ENCODE measurements at places on chromosomes 7 and 10. TPM values are rescaled to one million over a fixed set of nuclear protein-coding genes. Genes with fewer than 3 reads are reported as not detected.

DNA sequence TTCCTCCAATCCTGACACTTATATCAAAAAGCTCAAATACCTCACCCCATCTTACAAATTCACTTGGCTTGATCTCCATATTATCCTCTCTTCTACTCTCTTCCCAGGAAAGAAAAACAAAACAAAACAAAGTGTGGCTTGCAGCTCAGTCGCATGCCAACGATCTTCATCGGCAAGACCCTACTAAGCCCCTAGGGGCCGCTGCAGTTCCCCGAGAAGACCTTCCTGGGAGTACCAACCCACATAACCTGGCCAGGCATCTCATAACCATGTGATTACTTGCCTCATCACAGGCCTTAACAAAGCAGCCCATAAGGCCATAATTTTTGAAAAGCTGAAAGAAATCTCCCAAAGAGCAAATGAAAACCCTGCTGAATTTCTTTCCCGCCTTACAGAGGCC lies 103.7 kb downstream of the ZNF92 start:
- no peak for DNase-seq

DNA sequence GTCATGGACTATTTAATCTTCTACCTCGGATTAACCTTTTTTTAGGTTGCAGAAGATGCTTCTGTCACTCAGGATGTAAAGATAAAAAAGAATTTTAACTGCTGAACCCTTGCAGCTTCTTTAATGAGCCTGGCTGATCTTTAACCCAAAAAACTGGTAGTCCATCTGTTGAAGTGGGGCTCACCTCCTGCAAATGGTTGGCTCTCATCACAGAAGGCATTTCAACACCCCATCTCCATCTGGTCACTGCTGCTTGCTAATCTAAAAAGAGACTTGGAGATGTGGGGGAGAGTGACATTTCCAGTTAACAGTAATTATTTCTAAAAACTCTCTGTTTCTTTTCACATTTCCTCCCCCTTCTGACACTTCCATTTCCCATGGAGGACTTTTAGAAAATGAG lies 208.6 kb downstream of the LHFPL3 start:
- no peak for DNase-seq

FKBP6 gene
- total RNA-seq: not detected

DNA sequence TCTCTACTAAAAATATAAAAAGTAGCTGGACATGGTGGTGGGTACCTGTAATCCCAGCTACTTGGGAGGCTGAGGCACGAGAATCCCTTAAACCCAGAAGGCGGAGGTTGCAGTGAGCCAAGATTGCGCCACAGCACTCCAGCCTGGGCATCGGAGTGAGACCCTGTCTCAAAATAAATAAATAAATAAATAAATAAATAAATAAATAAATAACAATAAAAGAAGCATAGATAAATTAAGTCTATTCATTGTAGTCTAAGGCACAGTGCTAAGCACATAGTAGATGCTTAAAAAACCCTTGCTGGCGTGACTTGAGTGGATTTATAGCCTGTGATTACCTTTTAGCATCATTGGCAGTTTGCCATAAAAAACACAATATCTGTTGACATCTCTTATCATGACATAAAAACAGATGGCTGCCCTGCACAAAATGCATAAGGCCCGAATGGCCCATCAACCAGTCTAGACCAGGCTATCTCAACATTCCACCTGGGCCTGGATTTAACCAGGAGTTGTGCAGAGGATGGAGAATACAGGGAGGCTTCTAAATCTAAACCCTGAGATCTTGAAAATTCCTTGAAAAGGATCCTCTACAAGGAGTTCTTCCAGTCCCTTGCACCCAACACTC lies 94.9 kb downstream of the PRLHR start:
- DNase-seq: no peak

SORBS1 gene
- total RNA-seq: 33.7 TPM

DNA sequence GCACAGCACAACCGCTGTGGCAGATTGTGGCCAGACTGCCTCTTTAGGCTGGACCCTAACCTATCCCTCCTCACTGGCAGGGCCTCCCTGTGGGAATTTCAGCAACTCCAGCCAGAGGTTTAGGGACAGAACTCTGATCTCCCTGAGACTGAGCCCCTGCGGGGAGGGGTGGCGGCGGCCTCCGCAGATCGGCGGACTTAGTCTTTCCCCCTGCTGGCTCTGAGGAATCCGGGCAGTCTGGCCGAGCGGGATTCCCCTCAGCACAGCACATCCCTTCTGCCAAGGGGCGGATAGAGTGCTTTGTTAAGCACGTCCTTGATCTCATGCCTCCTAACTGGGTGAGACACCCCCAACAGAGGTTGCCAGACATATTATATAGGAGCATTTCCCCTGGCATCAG lies 224.2 kb upstream of the NPY start:
- DNase-seq: no peak

DNA sequence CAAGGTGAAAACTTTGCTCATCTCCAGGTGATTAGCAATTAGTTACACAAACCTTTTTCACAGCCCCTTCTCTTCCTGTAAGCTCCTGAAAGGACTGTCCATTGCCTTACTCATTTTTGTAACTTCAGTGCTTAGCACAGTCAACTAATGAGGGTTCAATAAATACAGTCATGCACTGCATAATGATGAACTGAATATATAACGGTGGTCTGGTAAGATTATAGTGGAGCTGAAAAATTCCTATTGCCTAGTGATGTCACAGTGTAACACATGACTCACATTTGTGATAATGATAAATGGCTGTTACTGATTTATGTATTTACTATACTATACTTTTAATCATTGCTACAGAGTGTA lies 12.9 kb upstream of the FAM133B start:
- DNase-seq: no peak

DNA sequence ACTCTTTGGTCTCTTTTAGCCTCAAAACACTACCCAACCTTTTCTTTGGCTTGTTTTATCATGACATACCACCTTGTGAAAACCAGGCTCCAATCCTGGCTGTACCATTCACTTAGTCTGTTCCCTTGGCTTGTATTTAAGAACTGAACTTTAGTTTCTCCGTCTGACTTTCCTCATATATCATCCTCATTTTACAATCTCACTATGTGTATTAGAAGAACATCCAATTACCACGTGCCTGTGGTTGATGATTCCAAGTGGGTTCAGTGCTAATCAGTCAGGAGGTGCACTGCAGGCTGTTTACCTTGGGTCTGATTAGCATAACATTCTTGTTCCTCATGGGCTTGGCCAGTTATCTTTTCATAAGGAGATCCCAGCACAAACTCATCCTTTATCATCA lies 144.8 kb upstream of the KLF14 start:
- no peak for DNase-seq

TRIL gene
- total RNA-seq: 21.8 TPM

- DNase-seq: no peak
Measured at GRCh38 chr7:12943781-12944180, 256.3 kb downstream of the ARL4A start.

- no peak for DNase-seq
Measured at GRCh38 chr10:7471720-7472367, 61.0 kb upstream of the SFMBT2 start.

GRCh38 chr7:123573896-123574467 lies 16.4 kb upstream of the NDUFA5 start:
- DNase-seq: no peak

CLDN4 gene
- 75.4 TPM for total RNA-seq

EGR2 gene
- 14.9 TPM for total RNA-seq

- peak; percentile 22 for DNase-seq
Measured at GRCh38 chr7:137879357-137880158, 32.8 kb upstream of the DGKI start.

EN2 gene
- under 0.01 TPM for total RNA-seq

DNA sequence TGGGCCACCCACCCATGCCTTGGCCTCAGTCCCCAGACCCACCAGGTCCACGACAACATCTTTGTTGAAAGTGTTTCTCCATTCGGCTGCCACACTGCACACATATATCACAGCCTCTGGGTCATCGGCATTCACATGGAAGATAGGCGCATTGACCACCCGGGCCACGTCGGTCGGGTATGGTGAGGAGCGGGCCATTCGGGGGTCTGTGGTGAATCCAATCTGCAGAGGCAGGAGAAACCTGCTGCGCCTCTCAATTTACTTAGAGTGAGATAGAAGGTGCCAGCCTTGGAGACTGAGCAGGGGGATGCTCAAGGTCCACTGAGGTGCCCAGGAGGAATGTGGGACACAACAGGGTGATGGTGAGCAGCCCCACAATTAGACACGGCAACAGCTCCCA lies 16.4 kb downstream of the OGDHL start:
- DNase-seq: no peak

PTEN gene
- 194 TPM for total RNA-seq

- DNase-seq: no peak
Measured at GRCh38 chr7:141713890-141714289, 5.7 kb downstream of the WEE2 start.

DNA sequence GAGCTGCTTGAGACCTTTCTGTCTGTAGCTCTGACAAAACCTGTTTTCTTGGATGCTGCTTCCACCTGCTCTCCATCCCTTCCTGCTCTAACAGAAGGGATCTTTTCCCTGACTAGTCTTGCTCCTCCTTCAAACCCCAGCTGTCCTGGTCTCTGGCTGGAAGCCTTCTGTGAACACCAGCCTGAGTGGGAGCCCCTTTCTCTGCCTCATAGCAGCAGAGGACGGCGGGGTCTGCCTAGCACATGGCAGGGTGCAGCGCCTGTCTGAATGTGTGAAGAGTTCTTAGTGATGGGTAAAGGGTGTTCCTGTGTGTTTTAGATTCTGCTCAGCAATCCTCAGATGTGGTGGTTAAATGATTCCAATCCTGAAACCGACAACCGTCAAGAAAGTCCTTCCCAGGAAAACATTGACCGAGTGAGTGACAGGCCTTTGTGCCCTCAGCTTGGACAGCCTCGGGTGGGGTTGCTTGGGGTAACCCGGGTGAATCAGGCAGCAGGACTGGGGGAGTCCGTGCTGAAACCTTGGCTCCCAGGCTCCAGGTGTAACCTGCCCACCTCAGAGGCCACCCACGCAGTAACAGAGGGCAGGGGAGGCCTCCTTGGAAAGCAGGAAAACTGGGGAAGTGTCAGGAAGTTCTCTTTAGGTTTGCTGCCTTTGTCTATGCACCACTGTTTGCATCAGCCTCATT lies 34.1 kb downstream of the NUB1 start:
- DNase-seq: no peak

DNA sequence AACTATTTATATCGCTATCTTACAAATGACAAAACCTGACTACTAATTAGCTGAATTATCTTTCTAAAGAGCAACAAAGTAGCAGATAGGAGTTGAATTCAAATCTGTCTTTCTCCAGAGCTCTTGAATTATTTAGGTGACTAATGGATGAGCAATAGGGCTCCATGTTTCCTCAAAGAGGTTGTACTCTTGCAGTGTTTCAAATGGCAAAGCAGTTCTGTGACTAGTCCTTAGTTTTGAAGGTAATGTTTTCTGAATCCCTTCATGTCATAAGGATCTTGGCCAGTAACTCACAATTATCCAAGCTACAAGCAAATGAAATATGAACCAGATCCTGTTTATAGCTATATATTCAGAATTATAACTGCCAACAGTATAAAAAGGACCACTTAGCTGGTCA lies 999.7 kb downstream of the NRG3 start:
- no peak for DNase-seq

GRCh38 chr7:44432381-44432977 lies 58.0 kb downstream of the NUDCD3 start:
- DNase-seq: no peak

DNA sequence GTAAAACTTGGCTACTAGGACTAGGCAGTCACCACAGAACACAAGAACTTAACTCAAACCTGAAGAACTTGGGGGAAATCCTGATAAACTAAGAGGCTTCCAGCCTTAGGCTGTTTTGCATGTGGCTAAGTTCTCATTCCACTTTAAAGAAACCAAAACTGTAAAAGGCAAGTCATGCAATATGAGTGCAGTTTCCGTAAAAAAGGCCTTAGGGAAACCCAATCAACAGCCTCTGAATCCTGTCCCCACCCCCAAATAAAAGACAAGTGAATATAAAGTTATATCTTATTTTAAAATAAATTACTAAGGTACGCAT lies 95.1 kb downstream of the USP6NL start:
- DNase-seq: no peak

GRCh38 chr10:92001995-92002394 lies 78.4 kb downstream of the BTAF1 start:
- no peak for DNase-seq

DNA sequence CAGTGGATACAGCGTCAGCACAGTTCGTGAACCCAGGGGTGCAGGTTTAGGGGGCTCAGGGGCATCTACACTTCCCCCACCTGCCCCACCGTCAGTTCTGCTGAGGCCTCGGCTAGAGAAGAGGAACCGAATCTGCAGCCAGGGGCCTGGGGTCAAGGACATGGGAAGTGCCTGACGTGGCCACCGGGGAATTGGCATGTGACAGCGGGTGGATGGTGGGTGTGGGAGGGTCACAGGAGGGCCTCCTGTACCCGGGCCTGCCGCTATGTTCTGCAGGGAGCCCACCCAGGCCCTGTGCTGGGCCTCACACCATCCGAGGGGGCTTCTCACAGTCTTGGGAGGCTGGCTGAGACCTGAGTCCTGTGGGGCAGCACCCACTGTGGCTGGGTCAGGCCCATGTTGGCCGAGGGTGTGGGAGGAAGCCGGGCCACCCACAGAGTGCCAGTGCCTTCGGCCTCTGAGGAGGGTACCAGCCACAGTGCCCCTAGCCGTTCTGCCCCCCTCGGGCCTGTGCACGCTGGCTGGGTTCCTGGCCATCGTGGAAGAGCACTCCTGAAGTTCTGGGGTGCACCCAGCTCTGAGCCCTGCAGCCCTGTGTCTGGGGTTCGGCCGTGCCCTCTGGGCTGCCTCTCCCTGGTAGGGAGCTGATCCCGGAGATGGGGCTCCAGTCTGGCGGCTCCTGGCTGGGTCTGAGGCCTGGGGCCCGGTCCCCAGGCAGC lies 5.9 kb downstream of the TTYH3 start:
- no peak for DNase-seq

NEBL gene
- total RNA-seq: 29.3 TPM

FRMD4A gene
- 33.3 TPM for total RNA-seq

- DNase-seq: no peak
Measured at GRCh38 chr10:24307116-24307515, 98.2 kb downstream of the KIAA1217 start.

DNA sequence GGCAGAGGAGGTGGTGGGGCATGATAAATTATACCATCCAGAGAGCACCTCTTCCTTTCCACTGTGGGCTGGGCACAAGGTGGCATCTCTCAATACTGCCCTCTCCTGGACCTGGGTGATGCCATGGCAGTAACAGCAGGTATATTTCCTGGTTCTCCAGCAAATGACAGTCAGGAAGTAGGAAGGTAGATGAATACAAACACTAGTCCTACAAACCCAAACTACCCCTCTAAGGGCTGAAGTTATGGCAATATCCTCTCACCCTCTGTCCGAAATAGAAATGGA lies 1004.9 kb downstream of the KCNMA1 start:
- DNase-seq: no peak

GRCh38 chr10:77664008-77664407 lies 26.4 kb upstream of the KCNMA1 start:
- no peak for DNase-seq

DNA sequence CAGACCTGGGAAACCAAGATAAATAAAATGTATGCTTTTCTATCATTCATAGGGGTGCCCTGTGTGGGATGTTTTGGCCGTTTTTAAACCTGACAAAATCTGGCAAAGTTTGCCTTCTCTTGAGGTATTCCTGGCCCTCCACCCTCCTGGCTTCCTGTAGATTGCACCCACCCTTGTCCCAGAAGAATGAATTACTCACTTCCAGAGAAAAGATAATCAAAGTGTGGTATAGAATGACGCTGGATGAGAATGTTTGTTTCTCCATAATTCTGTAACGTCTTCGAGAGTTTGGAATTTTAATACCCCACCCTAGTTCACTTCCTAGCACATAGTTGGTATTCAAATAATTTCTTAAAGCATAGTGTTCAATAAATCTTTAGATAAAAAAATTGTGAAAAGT lies 519.7 kb upstream of the PFKP start:
- DNase-seq: no peak

CYP2C8 gene
- total RNA-seq: 0.30 TPM
